Left ventricle myocardium inferior (tissue), 1 donor: ENCODE measurements at places on chromosomes 7 and 10. TPM values are rescaled to one million over a fixed set of nuclear protein-coding genes. Genes with fewer than 3 reads are reported as not detected.

DNA sequence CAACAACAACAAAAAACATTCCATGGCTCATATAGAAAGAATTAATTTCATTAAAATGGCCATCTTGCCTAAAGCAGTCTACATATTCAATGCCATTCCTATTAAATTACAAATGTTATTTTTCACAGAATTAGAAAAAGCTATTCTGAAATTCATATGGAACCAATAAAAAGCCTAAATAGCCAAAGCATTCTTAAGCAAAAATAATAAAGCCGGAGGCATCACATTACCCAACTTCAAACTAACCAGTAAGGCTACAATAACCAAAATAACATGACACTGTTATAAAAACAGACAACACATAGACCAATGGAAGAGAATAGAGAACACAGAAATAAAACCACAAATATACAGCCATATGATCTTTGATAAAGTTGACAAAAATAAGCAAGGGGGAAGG is 330.4 kb downstream of the KIF20B start:
- no peak for DNase-seq

- no peak for DNase-seq
These were observed 909.3 kb downstream of the SORCS1 start for GRCh38 chr10:106255111-106255678.

- DNase-seq, result no peak
These were observed 36.5 kb downstream of the C10orf71 start for GRCh38 chr10:49335364-49335972.

DNA sequence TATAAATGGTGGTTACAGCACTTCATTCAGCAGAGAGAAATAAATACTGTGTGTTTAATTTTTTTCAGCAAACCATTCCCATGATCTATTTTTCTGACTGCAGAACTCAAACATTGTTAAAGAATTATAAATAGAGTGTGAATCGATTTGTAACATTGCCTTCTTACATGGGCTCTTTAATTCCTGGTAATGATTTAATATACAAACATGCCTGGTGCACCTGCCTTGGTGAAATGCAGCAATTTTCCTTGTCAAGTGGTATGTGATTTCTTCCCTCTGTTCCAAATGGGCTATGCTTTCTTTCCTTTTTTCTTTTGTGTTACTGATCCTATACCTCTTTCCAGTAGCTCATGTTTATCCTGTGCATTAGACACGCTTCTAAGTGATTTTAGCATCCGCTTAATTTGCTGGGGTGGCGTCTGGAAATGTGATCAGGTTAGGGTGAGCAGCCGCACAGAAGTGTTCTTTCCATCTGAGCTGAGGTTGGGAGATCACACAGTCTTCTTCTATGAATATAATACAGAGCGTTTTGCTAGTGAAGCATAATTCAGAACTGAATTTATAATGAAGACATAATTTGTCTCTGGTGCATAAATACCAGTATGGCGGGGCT is 94.3 kb upstream of the ITGB1 start:
- no peak for DNase-seq

The TUBB8 gene
- total RNA-seq, result not detected

DNA sequence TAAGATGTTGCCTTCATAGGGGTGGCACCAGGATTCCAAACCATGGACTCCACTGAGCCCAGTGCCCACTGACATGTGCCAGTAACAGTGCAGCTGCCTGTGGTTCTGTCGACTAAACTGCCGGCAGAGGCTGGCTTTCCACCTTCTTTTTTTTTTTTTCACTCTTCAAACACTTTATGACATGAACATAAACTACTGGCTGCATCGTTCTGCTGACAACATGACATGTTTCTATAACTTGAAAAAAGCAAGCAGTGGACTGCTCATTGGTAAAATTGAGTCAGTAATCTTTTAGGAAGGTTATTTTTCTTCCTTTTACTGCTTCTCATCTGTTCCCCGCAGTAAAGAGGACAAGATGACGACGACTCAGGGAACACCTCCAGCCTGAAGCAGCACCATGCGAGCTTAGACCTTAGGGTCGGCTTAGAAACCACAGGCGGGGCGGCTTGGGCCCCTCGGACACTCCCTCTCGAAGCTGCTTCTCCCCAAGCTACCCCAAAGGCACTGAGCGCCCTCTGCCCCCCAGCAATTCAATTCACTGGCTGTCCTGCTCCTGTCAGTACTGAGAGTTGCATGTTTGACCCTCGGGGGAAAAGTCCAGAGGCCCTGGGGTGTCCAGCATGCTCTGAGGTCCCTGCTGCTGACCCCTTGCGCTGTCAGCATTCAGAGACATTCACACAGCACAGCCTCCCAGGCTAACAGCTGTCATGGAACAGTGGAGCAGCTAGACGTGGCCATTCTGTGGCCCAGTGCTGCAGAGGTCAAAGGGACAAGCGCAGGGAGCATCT is 112.5 kb downstream of the EGFR start:
- no peak for DNase-seq

The ANKRD30A gene
- total RNA-seq, result not detected

GRCh38 chr7:96017877-96018276 is 245.5 kb downstream of the DYNC1I1 start:
- DNase-seq, result no peak

GRCh38 chr7:149884016-149884415 is 10.2 kb downstream of the ATP6V0E2 start:
- no peak for DNase-seq

DNA sequence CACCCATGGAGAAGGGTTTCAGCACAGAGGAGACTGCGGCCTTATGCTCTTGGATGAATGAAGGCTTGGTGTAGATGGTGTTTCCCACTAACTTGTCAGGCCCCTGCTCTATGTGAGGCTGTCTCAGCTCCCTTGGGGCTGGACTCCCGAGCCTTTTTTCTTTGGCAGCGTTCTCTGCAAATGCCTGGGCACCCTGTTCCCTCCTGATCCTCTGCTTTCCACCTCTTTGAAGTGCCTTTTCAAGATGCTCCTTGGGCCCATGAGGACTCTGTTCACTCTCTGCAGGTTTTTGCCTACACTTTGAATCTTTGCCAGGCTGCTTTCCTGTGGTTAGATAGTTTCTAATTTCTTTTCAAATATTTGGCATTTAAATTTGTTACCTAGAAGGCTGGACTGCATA is 6.8 kb upstream of the ACBD5 start:
- DNase-seq, result no peak

GRCh38 chr10:131921184-131921583 is 20.4 kb downstream of the PPP2R2D start:
- DNase-seq, result no peak

DNA sequence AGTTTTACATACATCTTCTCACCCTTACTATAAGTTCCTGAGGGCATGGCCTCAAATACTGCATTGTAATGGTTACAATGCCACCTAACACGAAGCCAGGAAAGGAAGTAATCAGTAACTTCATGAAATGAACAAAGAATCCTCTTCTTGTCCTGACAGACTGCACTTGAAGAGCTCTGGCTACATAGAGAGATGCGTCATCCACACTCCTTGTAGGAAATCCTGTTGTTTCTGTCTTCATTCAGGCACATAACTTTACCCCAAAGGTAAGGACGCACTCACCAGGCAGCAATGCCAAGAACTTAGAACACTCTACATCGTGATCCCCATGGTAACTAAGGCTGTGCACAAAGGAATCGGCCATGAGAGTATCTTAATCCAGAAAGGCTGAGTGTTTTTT is 80.3 kb upstream of the ARID5B start:
- DNase-seq, result no peak

GRCh38 chr7:139915864-139916716 is 87.0 kb downstream of the TBXAS1 start:
- no peak for DNase-seq

- DNase-seq, result no peak
These were observed 247.9 kb upstream of the PCDH15 start for GRCh38 chr10:55048830-55049498.

DNA sequence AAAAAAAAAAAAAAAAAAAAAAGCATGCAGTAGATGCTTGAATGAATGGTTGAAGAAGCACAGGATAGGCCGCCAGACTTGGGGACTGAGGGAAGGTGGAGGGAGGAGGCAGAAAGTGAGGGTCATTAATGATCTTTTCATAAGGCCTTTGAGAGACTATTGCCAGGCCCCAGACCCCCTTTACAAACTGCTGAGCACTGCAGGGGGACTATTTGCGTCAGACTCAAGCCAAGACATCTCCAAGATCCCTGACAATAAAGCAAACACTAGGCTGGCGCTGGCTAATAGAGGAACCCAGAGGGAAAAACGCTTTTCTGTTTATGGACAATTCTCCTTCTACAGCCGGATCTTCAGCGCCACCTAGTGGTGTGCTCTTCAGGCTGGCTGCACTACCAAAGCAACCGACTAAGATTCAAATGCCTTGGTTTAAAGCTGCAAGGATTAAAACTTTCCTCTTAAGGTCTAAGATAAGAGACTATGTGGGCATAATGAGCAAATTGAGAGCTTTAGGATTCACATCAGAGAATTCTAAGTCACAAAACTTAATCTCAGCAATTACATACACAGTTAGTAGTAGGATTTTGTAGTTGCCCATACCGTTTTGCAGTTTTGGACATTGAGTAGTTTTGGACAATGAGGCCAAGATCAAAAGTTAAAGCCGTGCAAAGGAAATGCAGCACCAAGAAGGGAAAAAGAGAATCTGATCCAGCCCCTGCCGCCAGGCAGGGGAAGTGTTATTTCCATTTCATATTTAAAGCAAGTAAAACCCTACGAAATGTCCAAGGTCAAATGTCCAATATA is 17.9 kb upstream of the AGK start:
- peak; percentile 57 for DNase-seq
